ENCODE measurements at places on chromosomes 5 and 9. TPM values are rescaled to one million over a fixed set of nuclear protein-coding genes. Genes with fewer than 3 reads are reported as not detected.

The SH3GLB2 gene
- total RNA-seq, result 48.5 TPM

The RMI1 gene
- total RNA-seq, result 5.3 TPM

The DND1 gene
- 1.8 TPM for total RNA-seq

The TUT7 gene
- total RNA-seq, result 11.5 TPM

The IL13 gene
- total RNA-seq, result not detected

The PCDHGB3 gene
- total RNA-seq, result 1.5 TPM

The SLC6A3 gene
- not detected for total RNA-seq

The TLX3 gene
- not detected for total RNA-seq

The SH3TC2 gene
- 24.0 TPM for total RNA-seq

The SLC1A3 gene
- 27.1 TPM for total RNA-seq

Data from HT1080 (cell line).